ENCODE measurements at places on chromosomes 6 and 20. TPM values are rescaled to one million over a fixed set of nuclear protein-coding genes. Genes with fewer than 3 reads are reported as not detected.

DNA sequence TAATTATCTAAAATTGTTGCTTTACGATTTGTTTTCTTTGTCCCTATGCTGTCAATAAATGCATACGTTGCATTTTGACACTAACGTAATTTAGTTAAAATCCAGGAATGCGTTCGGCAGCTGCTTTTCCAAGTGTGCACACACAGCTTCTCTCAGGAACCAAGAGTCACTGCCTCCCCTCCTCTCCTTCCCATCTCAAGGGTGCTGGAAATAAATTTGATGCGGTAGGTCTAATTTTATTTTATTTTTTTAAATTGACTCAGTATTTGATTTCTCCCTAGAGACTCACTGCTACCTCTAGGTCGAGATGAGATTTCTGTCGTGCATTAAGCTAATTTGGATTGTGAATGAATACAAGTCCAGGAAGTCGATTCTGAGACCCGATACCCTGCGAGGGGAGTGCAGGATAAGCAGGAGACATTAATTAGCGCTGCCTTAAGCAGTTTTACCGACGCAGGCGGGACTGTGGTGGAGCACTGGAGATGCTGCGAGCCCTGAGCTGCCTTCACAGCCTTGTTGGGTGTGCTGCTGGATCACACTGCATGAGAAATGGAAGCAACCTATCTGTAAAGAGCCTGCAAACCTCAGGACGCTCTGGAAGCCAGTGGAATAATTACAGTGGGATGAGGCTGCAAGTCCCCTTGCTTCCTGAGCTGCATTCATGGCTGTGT lies 381.2 kb downstream of the C6orf118 start:
- DNase-seq = no peak

- DNase-seq = no peak
Observed at GRCh38 chr20:37449276-37449675, 71.8 kb upstream of the NNAT start.

- no peak for DNase-seq
Observed at GRCh38 chr6:106750142-106750918, 121.0 kb downstream of the QRSL1 start.

DNA sequence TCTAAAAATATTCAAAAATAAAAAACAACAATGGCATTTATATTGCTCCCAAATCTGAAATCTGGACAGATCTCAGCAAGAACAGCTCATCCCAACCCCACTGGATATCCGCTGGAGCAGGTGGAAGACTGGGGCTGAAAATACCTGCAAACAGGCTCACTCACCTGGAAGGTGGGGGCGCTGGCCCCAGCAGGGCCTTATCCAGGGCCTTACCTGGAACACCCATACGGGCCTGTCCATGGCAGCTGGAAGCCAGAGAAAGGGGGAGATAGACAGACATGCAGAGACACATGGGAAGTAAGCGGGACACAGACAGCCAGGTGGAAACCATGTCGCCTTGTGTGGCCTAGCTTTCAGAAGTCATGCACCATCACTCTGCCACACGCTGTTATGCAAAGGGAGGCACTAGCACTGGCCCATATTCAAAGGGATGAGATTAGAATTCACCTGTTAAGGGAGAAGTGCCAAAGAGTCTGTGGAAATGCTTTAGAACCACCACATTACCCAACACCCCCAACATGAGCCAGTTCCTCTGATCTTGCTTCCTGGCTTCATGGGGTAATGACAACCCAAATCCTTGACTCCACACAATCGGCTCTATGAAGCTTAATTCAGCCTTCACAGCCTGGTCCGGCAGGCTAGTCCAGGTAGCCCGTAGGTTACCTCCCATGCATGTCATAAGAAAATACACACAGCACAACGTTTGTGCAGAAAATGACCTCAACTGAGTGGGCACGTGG lies 99.0 kb upstream of the CDYL start:
- no peak for DNase-seq

RIPOR2 gene
- 36.3 TPM for polyA plus RNA-seq

DYNLT2 gene
- 0.32 TPM for polyA plus RNA-seq

DNA sequence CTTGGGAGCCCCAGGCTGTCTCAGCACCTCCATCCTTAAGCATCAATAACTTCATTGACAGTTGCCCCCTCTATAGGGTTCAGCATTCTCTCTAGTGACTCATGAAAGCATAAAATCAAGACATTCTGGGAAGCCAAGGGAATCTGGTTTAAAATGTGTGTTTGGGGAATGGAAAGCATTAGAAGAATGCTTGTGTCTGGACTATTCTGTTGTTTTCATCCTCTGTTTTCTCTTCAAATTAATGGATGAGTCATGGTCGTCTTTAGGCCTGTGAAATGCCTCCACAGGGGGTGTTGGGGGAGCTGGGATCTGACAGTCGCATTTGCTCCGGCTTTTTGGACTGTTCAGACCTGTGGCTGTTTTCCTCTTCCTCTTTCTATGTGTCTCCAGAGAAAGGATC lies 279.7 kb downstream of the CDC5L start:
- DNase-seq = peak; percentile 93

CCN6 gene
- polyA plus RNA-seq = 0.07 TPM

DNA sequence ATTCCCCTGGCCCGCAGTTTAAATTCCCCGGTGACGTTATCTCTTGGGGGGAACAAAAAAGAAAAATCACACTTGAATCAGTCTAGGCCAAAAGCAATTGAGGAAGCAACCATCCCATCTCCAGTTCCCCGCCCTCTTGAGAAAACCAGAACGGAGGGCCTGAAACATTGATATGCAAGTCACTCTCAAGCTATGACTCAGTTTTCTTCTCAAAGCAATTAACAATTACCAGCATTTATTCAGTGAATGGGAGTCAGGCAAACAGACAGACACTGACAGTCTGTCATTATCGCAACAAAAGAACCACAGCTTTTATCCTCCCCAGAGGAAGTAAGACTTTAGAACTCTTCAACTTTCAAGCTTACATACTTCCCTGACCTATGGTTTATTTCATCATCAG lies 100.9 kb downstream of the OPRM1 start:
- DNase-seq = no peak

DNA sequence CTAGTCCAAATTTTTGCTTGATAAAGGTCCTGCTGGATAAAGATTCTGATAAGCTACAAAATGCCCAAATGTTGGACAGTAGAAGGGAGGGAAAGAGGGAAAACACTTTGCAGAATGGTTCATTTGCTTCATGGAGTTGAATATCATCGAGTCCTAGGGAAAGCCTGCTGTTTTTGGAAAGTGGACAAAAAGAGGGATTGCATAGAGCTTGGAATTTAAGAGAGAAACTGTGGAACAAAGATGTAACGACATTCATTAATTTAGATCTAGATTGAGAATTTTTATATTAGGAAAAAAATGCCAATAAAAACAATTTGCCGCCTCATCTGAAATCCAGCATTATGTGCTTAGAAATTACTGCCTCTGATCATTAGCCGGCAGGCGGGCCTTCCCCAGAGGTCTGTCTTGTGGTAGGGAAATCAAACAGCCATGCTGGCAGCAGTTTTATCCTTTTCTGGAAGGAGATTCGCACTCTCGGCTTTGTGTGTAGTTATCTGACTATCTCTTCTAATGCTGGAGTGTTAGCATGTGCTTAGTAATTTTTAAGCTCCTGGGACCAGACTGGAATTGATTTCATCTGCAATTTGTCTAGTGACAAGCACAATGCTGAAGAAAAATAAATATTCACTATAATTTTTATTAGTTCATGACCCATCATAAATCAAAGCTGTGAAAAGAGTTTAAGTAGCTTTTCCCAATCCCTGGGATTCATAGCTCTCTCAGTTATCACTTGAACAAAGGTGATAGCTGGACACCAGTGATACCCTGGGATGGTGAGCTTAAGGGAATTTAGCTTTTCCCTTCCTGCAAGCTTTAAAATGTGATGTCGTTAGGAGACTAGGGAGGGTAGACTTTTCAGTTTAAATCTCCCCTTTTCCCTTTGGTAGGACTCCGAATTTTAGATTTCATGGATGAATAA lies 329.5 kb downstream of the PRL start:
- no peak for DNase-seq

NFATC2 gene
- polyA plus RNA-seq = 0.12 TPM

DNA sequence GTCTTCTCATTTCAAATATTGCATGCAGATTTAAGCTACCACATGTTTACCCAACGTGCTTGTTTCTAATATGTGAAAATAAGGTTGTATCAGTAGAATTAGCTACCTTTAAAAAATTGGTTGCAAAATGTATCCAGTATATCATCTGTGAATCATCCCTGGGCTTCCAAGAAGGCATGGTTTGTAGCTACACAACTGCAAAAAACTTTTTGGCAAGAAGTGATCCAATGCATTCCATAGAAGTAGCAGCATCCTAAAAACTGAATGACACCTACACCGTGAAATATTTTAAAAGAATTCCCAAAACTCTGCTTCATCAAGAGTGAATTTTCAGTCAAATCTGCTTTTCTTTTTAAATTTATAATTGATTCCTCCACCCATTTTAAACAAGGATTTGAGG lies 89.1 kb downstream of the AIG1 start:
- no peak for DNase-seq

COL9A3 gene
- 0.34 TPM for polyA plus RNA-seq

- no peak for DNase-seq
Observed at GRCh38 chr20:35359335-35359950, 52.3 kb downstream of the UQCC1 start.

- no peak for DNase-seq
Observed at GRCh38 chr6:27565839-27566779, 93.2 kb upstream of the ZNF184 start.

C6orf52 gene
- 0.28 TPM for polyA plus RNA-seq
